Mononuclear cell (primary cell): ENCODE measurements at places on chromosomes 4 and X. TPM values are rescaled to one million over a fixed set of nuclear protein-coding genes. Genes with fewer than 3 reads are reported as not detected.

The PRKG2 gene
- total RNA-seq = 1.7 TPM

The CT55 gene
- not detected for total RNA-seq

The GPR143 gene
- total RNA-seq = not detected

The SH3TC1 gene
- 56.6 TPM for total RNA-seq

The MAGEH1 gene
- total RNA-seq = 21.3 TPM

The TSPAN7 gene
- not detected for total RNA-seq

The PAGE2B gene
- not detected for total RNA-seq
